Stimulated activated CD4-positive, alpha-beta T cell treated with anti-CD3 and anti-CD28 coated beads, Interleukin-4, amount 100 ng/mL, for 4 hours (primary cell): ENCODE measurements at places on chromosomes 13 and 19.

- no peak for DNase-seq
Measured at GRCh38 chr19:32397671-32398101, 7.9 kb upstream of the DPY19L3 start.

DNA sequence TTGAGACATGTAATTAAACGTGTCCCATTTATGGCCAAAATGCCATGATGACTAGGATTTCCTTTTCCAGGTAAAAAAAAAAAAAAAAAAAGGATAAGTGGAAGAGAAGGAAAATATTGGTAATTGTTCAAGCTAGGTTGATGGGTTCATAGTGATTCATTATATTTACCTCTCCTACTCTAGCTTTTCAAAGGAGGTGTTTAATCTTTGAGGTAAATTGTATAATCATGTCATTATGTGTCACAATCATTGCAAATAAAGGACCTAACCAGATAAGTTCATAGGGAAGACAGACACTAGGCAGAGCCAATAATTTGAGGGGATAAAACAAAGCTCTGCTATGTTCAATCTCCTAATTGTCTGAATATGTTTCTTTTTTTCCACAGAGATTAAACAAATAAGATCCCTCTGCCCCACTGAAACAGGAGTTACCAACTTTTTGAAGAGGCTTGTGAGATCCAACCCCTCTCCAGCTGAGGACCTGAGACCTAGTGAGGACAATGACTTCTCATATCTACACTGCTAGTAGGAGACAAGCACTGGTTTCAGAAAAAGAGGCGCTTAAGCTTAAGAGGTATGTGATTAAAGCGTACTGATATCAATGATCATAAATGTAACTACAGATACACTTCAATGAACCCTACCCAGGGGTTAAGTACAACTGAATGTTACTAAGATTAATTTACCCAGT, 61.4 kb downstream of the USP12 start:
- DNase-seq: no peak

DNA sequence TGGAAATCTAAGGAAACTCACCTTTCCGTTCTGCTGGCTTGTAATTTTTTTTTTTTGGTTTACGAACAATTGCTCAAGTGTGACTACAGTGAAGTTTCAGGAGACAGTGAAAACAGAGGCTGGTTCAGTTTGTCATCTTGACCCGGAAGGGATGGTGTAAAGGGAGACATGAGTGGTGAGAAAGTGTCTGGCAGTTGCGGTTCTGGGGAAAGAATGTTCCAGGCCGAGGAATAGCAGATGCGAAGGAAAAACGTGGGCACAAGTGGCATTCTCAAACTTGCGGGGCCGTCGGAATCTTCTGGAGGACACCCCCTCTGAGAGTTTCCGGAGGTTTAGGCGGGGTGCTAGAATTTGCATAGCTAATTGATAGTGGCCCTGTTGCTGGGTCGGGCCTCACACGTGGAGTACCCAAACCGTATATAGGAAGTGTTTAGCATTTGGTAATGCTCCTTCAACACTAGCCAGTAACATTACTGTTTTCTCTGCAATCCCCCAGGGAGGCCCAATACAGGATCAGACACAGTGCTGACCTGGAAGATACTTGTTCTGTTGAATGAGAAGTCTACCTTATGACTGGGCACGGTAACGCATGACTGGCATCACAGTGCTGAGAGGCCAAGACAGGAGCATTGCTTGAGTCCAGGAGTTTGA, 2.8 kb upstream of the TNFSF9 start:
- DNase-seq: no peak

GRCh38 chr19:16889366-16889882, 625 bp downstream of the F2RL3 start:
- DNase-seq: no peak

DNA sequence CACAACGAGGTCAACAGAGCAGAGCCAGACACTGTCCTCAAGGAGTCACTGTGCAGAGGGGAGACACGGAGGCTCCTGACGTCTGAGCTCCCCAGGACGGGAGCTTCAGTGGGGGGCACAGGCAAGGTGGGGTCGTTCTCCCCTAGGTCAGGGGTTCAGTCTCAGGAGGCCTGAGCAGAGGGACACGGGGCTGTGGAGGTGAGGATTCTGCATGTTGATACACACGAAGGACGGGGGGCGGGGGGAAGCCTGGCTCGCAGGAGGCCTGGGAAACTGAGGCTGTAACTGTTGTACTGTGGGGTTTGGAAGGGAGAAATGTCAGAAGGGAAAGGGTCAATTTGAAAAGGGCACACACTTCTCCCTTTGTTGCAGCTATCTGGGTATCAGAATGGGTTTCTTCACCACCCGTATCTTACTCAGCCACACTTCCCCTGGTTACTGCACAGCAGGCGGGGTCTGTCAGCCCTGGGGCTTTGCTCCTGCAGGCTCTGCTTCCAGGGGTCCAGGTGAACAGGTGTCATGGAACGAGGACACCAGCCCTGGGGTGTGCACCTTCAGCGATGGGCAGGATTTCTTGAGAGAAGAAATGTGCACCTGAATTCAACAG, 748 bp upstream of the SIGLEC8 start:
- DNase-seq: no peak
